ENCODE measurements at places on chromosomes 3 and 15.
A peak's percentile ranks its signal among the peaks of the same experiment; 100 is the strongest.

- DNase-seq, result no peak
Observed at GRCh38 chr3:30597131-30597768, 9.2 kb upstream of the TGFBR2 start.

DNA sequence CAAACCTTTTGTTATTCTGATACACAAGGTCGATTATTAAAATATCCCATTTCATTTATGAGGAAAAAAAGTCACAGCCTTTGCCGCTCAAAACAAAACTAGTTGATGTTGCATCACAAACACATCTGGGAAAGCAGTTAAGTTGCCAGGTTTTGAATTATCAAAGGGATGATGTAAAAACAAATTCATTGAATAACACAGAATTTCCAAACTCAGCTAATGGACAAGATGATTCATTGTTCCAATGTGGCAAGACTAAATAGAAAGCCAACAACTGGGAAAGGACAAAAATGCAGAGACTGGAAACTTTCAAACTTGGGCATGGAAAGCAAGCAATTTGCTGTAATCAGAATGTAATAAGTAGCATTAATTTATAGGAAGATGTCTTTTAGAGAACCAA, 610.0 kb upstream of the ZNF385D start:
- peak; percentile 31 for DNase-seq

GRCh38 chr3:152977366-152977765, 142.4 kb downstream of the P2RY1 start:
- DNase-seq, result no peak

DNA sequence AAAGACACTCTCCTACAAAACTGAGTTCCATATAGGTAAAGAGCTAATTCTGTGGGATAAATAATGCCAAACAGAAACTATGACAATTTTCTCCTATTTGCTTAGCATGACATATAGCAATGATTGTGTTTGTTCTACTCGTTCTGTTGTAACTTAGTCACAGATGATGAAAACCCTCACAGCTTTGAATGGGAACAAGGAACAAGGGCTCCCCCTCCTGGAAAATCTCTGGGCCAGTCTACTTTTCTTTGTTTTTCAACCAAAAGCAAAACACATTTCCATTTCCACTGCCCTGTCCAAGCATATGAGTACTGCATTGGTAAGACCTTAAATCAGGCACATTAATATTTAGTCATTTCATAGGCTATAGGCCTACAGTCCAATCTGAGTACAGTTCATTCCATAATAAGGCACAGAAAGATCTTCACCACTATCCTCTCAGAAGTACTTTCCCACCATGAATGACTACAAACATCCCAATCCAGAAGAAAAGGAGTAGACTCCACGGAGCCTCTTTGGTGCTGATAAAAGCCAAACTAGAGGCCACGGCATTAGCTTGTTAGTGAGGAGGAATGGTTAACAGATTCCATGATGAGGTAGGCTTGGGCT, 67.1 kb downstream of the ATP8B4 start:
- DNase-seq, result peak; percentile 27

GRCh38 chr3:35968043-35968622, 328.8 kb downstream of the ARPP21 start:
- DNase-seq, result no peak

DNA sequence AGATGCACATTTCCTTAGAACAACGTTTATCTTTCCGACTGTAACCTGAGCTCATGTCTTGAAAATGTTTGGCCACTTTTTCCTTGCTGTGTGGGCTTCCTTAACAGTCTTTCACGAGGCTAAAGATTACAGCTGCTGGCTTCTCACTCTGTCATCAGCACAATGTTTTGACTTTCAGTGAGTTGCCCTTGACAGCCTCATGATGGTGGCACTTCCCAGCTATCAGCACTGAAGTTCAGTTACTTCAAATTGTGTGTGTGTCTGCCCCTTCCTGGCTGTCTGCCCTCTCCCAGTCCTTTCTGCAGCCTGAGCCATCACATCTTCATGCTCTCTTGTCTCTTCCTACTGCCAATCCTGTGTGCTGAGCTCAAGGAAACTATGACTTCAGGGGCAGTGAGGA, 152.2 kb downstream of the NTRK3 start:
- no peak for DNase-seq

DNA sequence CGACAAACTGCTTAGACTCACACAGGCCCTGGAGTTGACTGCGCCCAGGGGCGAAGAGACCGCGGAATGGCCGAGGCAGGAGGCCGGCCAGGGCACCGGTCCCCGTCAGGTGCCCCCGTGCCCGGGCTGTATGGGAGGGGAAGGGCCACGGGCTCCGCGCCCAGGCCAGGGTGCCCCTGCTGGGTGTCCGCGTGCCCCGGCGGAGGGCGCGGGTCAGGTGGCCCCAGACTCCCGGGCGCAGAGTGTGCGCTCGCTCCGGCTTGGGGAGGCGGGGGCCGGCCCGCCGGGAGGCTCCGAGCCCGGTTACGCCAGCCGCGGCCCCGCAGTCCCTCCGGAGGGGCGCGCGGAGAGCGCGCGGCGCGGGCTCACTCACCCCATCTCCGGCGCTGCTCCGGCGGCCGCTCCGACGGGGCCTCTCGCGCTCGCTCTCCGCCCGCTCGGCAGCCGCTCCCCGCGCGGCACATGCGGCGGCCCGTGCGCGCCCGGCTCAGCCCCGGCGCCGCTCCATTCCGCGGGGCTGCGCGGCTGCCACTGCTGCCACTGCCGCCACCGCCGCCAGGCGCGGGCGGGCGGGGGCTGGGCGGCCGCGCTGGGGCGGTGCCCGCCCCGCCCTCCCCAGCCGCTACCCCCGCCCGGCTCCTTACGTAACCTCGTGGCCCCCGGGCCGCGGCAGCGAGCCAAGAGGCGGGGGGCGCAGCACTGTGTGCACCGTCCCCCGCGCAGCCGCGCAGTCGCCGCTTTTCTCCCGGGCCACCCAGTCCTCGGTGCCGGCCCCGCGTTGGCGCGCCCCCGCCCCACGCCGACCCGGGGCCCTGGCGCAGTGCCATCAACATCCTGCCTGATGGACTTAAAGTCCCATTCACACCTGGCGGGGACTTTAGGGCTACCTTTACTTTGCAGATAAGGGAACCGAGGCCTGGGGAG, at the start of gene HOMER2:
Gene HOMER2 (minus strand): TSS at position 563 of the 924 bp plus-strand sequence. CDS start 185 bp downstream, at position 378.
- DNase-seq, result no peak

DNA sequence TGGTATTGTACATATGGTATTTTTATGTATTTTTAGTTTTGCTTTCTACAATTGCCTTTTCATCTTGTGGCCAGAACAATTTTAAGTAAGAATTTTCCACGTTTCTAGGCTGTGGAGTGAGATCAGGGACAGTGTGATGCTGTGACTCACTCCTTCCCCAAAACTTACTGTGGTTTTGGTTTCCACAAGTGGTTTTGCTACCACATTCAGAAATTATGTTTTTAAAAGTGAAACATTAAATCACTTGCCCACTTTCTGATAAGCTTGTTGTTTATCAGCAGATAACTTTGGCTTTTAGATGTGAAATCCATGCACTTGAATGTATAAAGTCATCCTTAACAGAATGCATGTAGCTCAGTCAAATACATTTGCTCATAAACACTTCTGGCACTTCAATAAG, 192.2 kb upstream of the THRB start:
- DNase-seq, result no peak

- DNase-seq, result no peak
Observed at GRCh38 chr3:53806182-53807116, 39.8 kb downstream of the CHDH start.

GRCh38 chr3:21188459-21188858, 562.6 kb downstream of the ZNF385D start:
- no peak for DNase-seq

DNA sequence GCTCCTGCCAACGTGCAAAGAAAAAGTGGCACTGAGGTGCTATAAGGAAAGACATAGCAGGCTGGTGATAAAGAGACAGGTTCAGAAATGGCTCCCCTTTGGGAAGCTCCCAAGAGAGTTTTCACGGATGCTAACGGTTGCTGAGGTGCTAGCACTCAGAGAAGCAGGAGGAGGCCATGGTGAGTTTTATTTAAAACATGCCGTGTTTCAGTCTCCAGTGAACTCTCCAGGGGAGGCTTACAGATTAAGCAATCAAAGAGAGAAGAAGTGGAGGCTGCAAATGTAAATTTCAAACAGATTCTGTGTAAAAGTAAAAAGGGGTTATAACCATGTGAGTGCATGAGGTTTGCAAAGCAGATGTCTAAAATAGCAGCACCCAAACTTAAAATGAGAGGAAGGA, 346.2 kb downstream of the NTRK3 start:
- DNase-seq, result no peak

GRCh38 chr15:51759557-51760070, 8.2 kb downstream of the TMOD2 start:
- no peak for DNase-seq

GRCh38 chr3:132326251-132326650, 9.0 kb downstream of the ACP3 start:
- no peak for DNase-seq

- no peak for DNase-seq
Observed at GRCh38 chr15:35850284-35850683, 304.3 kb upstream of the DPH6 start.

DNA sequence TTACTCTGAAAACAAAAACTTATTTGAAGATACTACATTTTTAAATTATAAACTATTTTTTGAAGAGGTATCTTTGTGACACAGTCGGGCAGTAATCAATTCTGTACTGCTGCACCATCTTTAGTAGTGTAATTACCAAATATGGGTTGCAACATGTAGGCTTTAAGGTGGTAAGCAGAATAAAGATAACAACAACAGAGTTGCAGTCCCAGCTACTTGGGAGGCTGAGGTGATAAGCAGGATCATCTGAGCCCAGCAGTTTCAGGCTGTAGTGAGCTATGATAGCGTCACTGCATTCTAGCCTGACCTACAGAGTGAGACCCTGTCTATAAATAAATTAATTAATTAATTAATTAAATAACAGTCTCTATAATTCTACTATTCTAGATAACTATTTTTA, 6.0 kb downstream of the PLOD2 start:
- DNase-seq, result no peak

Measured in tibial nerve (tissue), 4 donors.